ENCODE measurements at places on chromosomes 13 and 19.
A peak's percentile ranks its signal among the peaks of the same experiment; 100 is the strongest.

GRCh38 chr19:8158411-8159074, 9.2 kb upstream of the FBN3 start:
- peak; percentile 75 for DNase-seq

DNA sequence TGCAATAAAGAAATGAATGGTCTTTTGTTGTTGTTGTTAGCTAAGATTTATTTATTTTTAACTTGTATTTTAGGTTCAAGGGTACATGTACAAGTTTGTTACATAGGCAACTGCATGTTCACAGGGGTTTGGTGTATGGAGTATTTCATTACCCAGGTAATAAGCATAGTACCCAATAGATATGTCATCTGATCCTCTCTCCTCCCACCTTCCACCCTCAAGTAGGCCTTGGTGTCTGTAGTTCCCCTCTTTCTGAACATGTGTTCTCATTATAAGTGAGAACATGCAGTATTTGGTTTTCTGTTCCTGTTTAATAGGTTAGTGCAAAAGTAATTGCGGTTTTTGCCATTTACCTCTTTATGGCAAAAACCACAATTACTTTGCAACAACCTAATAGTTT, 554.1 kb downstream of the TBC1D4 start:
- no peak for DNase-seq

DNA sequence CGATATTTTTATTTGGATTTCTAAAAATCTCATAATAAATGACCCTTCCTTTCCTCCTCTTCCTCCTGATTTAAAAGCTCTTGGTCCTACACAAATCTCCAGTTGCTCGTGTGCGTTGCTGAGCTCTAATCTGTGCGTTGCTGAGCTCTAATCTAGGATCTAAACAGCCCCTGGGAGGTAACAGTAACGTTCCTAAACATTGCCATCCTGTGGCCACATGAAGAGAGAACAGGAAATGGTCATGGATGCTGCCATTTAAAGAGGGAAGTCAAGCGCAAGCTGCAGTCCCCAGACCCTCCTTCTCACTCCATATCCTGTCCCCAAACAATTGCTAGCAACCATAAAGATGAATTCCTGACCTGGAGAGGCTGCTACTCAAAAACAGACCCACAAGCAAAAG, 170.8 kb downstream of the NUFIP1 start:
- DNase-seq: peak; percentile 64

GRCh38 chr19:40705362-40705651, 11.4 kb downstream of the COQ8B start:
- no peak for DNase-seq

- no peak for DNase-seq
Observed at GRCh38 chr13:45361596-45362206, 20.7 kb upstream of the TPT1 start.

DNA sequence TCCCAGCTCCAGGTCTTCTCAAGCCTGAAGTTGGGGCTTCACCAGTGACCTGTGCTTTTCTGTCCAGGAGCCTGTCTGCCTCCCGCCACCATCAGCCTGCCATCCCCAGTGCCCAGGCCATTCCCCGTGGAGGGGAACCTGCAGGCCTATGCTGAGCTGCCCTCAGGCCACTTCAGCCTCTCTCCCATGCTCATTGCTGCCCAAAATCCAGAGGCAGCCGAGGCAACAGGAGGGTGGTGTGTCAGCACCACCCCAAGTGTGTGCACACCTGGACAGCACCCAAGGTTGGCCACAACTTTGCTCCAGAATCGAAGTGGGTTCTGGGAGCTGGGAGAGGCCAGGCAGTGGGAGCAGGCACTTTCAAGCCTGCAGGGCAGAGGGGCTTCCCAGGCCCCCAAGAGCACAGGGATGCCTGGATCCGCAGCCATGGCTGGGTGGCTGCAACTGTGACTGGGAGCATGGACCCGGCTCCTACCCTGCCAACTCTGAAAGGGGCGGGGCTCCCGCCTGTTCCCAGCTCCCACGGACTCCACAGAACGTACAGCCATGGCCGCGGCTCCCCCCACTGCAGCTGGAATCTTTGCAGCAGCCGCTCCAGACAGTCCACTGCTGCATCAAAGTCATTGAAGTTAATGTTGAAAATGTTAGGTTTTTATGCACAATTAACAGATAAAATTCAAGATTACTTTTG, 1747.0 kb downstream of the OLFM4 start:
- DNase-seq: no peak

- DNase-seq: no peak
Observed at GRCh38 chr13:46778890-46779289, 18.1 kb downstream of the ESD start.

- no peak for DNase-seq
Observed at GRCh38 chr13:74784959-74785358, 650.8 kb upstream of the KLF12 start.

DNA sequence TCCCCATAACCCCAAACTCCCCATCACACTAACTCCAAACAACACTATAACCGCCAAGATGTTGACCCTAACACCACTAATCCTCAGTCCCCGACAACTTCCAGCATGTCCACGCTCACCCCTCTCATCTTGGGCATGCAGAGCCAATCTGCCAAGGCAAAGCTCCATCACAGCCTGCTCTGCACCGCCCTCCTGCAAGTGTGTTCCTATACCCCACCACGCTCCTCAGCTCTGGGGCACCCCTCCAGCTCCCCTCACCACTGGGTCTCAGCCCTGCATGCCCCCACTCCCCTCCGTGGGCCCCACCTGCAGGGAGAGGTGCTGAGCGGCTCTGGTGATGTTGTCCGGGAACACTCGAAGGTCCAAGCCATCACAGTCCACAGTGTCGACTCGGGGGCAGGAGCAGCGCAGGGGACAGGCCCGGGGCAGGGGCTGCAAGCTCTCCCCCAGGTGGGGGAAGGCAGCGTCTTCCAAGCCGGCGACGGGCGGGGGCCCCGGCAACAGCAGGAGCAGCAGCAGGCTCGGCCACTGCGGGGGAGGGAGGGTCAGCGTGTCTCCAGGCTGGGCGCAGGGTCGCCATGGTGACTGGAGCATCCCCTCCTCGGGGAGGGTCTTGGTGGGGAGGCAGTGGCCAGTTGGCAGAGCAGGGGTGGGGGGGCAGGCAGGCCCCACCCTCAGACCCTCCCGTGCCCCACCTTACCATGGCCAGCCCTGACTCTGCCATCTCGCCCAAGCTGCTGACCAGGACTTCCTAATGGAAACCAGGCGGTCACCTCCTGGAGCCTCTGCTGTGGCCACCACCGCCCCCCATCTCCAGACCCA, 527 bp downstream of the PODNL1 start:
- DNase-seq: no peak

DNA sequence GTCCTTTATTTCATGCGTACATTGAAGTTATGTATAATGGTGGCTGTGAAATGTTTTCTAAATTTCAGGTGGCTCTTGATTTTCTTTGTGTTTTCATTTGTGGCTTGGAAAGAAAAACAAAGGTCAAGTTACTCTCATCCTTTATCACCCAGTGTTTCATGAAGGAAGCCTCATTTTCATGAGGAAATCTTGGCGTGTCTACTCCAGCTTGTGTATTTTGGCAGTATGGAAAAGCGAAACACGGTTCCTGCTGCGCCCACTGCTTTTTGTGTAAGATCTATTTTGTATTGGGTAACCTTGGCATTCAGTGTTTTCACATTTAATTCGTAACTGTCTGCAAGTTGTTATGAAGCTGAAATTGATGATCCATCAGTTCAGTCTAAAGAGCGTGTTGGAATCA, 147.0 kb upstream of the RNF113B start:
- DNase-seq: no peak

GRCh38 chr19:14150770-14151661, 14.6 kb upstream of the ASF1B start:
- no peak for DNase-seq

DNA sequence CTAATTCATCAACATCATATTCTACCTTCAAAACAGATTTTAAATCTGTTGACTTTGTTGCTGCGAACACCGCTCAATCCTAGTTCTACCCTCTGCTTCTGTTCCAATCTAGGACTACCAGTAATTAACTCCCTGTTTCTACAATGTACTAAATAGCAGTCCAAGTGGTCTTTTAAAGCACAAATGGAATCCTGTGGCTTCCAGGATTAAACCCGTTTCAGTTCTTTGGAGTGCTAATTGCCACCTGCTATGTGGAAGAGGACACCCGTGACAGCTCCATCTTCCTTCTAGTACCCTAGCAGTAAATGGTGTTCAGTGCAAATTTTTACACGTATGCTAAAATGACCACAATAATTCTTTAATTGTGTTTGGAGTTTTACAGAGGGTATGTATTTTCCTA, 232.1 kb downstream of the TDRD3 start:
- no peak for DNase-seq

DNA sequence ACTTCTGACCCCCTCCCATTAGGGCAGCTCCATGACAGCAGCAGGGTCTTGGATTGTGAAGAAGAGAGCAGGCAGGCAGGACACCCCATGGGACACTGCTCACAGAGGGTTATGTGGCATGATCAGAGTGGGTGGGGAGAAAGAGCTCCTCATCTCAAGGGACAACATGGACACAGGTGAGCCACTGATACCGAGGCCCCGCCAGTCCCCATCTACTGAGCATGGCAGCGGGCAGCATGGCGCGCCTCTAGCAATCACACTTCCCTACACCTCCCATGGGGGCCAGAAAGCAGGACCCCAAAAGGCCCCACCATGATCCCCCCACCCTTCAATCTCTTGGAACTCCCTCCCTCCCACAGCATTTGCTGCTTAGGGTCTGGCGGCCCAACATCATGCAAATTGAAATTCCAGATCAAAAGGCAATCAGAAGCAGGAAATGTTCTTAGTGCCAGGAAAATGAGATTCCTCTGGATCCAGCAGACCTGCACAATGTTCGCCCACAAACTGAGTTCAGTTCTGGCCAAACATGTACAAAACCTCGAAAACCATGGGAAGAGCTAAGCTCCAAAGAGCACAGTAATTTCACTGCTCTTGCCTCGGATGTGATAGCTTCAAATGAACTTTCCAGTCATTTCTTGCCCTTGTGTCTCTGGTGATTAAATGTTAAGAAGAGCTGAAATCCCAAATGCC, 14.8 kb downstream of the DOCK9 start:
- no peak for DNase-seq

GRCh38 chr13:29520671-29521070, 74.8 kb downstream of the SLC7A1 start:
- DNase-seq: no peak

GRCh38 chr19:31269425-31270127, 79.7 kb downstream of the TSHZ3 start:
- DNase-seq: no peak

DNA sequence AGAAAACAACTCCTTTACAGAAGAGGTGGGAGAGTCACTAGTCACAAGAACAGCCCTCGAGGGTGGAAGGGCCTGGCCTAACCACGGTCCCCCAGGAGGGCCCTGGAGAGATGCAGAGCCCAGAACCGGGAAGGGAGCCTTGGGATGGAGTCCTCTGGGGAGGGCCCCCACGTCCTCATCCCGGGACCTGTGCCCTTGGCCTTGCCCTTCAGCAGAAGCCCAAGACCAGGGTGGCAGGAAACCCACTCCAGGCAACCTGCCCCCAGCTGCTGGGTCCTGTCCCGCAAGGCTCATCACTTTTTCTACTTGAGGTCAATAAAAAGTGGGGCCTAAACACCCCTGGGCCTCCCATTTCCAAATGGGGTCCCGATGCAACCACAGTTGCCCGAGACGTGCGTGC, 2.3 kb upstream of the ATP8B3 start:
- DNase-seq: no peak

DNA sequence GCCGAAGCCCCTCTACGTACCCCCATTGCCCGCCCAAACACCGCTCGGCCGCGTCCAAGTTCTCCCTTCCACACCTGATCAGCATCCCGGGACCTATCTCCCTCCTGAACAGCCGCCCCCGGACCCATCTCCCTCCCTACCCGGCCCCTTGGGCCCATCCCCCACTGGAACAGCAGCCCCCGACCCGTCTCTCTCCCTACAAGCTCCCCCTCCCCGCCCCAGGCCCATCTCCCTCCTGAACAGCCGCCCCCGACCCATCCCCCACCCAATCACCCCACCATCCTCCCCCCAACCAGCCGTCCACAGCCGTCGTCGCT, 610 bp downstream of the ZSCAN1 start:
- DNase-seq: no peak

DNA sequence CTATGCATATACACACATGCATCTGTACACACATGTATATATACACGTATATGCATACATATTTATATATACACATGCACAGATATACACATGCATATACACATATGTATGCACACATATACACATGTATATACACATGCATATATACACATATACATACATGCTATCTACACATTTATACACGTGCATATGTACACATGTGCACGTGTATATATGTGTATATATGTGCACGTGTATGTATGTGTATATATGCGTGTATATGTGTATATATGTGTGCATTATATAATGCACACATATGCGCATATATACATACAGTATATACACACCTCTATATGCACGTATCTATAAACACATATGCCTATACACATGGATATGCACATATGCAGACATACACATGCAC, 17.8 kb downstream of the ARHGEF7 start:
- no peak for DNase-seq

- no peak for DNase-seq
Observed at GRCh38 chr13:76890021-76890420, 3.8 kb upstream of the KCTD12 start.

DNA sequence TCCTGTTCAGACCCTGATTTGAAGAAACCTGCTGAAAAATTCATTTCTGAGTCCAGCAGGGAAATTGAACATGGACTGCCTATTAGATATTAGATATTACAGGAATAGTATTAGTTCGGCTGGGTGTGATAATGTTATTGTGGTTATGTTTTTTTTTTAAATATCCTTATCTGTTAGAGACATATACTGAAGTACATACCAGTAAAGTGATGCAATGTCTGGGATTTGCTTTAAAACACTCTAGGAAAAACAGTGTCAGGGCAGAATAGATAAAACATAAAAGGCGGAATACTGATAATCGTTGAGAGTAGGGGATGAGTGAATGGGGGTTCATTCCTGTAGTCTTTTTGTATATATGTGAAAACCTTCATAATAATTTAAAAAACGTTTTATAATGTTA, 28.7 kb upstream of the AMER2 start:
- DNase-seq: no peak

GRCh38 chr13:112968910-112969691, at the start of gene MCF2L:
Gene MCF2L (plus strand): TSS chr13:112969214. CDS start chr13:112969380, 166 bp downstream.
- peak; percentile 48 for DNase-seq

DNA sequence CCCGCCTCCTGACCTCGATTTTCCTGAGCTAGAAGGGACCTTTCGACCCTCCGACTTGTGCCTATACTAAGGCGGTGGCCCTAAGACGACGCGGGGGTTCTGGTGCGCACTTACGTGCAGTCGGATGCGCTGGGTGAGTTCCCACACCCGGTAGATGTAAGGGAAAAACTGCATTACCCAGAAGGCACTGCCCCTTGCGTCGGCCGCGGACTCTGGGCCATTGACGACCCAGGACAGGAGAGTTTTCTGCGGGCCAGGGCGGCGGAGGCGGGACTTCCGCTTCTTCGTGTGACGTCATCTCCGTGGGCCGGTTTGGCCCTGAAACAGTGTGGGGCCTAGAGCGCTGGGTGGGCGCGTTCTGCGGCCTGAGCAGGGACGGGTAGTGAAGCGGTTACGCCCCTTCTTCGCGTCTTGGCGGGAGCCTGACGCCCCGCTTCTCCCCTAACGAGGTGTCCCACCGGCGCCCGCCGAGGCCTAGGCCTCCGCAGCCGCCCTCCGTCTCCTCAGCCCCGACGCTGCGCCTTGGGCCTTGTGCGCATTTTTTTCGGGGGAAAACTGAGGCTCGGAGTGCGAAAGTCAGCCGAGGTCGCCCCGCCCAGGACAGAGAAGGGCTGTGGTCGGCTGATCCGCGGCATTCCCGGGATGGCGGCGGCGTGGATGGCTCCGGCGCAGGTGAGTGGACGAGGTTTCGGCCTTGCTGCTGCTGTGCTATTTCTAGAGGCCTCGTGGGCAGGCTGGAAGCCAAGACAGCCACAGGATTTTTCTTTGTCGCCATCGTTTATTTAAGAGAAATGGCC, at the start of gene ZNF460:
Gene ZNF460, plus strand, starts transcription at position 321 of the 797 bp plus-strand sequence. Its CDS starts 322 bp downstream, at position 643.
- peak; percentile 95 for DNase-seq

GRCh38 chr13:113258321-113259054, 38.6 kb upstream of the LAMP1 start:
- DNase-seq: no peak
